Stomach (tissue), 19 donors: ENCODE measurements at places on chromosomes 1 and 21. TPM values are rescaled to one million over a fixed set of nuclear protein-coding genes. Genes with fewer than 3 reads are reported as not detected.

The PLA2G5 gene
- total RNA-seq = 7.0 TPM

The DAB1 gene
- not detected for total RNA-seq

The BATF3 gene
- 1.2 TPM for total RNA-seq

The RGS7 gene
- not detected for total RNA-seq

The TDRD5 gene
- total RNA-seq = not detected

The GUK1 gene
- 238 TPM for total RNA-seq

The NCAM2 gene
- total RNA-seq = 11.0 TPM

The NBPF4 gene
- not detected for total RNA-seq

The AADACL4 gene
- total RNA-seq = not detected

The KRTAP12-2 gene
- total RNA-seq = not detected

The GORAB gene
- 11.9 TPM for total RNA-seq

The ANGPTL7 gene
- total RNA-seq = not detected

The PDZK1IP1 gene
- total RNA-seq = not detected

The NKAIN1 gene
- not detected for total RNA-seq
